Left lung (tissue), 14 donors: ENCODE measurements at places on chromosomes 1 and 21.

DNA sequence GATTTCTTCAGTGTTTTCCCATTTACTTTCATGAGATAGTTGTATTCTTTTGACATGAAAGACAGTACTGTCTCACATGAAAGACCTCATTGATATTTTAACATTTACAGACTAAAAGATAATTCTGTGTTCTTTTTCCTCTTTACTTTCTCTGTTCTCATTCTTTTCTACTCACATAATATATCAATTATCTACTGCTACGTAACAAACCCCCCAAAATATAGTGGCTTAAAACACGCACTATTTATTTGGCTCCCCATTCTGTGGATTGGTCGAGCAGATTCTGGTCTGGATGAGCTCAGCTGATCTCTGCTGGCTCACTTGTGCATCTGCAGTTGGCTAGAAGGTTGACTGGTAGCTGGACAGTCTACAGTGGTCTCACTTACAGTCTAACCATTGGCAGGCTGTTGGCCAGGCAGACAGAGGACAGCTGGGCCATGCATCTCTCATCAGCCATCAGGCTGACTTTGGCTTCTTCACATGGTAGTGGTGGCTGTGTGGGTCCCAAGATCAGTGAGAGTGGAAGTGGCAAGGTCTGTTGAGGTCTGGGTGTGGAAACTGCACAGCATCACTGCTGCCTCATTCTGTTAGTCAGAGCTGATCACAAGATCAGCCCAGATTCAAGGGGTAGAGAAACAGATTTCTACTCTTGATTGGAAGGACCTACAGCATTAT is 63.2 kb downstream of the MPZL1 start:
- no peak for DNase-seq

DNA sequence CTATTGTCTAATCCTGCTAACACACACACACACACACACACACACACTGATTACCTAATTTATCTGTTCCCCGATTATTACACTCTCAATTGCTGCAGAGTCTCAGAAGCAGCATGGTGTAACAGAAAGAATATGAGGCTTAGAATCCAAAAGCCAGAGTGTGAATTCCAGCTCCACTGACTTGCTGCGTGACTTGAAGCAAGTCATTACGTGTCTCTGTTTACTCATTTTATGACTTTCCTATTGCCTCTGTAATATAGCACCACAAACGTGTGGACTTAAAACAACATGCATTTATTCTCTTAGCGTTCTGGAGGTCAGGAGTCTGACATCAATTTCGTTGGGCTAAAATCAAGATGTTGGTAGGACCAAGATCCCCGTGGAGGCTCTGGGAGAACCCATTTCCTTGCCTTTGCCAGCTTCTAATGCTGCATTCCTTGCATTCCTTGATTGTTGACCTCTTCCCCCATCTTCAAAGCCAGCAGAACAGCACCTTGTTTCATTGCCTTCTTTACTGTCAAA is 55.9 kb upstream of the ATP5PO start:
- no peak for DNase-seq

DNA sequence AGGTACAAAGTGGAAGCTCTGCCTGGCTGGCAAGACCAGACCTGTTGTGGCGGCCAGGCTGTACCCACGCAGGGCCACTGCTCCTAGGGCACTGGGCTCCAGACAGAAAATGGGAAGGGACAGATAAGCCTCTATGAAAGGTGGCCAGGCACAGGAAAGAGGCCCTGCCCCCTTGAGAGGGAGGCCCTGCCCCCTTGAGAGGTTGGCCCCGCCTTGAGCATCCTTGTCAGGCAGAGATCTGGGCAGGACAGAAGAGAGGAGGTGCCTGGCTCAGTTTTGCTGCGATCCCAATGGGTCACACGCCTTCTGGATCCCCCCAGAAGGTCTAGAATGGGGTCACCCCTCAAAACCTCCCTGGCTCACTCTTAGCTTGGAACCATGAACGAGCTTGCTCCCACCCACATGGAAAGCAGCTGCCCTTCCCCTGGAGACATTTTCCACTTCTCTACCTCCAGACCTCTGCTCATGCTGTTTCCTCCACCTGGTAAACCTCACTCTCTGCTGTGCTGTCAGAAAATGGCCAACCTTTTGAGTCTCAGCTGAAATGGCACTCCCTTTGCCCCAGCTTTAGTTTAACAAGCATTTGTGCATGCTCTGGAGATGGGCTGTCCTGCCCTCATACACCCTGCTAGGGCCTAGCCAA is 17.5 kb upstream of the ECE1 start:
- DNase-seq = no peak

- peak; percentile 67 for DNase-seq
Measured at GRCh38 chr21:31543191-31543590, 116.3 kb upstream of the SOD1 start.

GRCh38 chr1:183302452-183303322 is 115.5 kb downstream of the NMNAT2 start:
- no peak for DNase-seq

- no peak for DNase-seq
Measured at GRCh38 chr1:221766210-221766609, 24.3 kb upstream of the DUSP10 start.

DNA sequence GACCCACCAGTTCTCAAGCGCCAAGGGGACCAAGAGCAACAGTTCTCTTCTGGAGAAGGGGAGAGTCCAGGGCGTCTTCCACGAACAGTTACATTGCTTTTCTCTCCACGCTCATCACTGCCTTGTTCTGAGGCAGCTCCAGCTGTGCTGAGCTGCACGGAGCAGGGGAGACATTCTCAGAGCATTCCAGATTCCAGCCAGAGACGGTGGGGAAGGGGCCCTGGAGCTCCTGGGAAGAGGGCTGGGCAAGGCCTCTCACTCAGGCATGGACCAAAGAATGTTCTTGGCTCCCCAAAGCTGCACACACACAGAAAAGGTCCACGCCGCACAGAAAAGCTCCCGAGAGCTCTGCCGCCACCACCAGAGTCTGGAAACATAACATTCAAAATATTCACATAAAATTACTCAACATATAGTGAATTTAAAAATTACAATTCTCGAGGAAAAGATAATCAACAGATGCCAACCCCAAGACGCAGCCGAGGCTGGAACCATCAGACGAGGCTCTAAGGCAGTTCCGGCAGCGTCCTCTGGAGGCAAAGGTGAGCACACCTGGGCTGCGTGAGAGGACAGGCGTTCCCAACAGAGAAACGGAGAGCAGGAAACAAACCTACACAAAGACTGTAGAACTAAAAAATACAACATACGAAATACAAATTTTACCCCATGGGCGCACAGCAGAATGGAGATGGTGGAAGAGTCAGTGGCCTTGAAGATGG is 40.5 kb downstream of the UBE2G2 start:
- no peak for DNase-seq

GRCh38 chr1:216665406-216665805 is 57.8 kb downstream of the ESRRG start:
- no peak for DNase-seq

DNA sequence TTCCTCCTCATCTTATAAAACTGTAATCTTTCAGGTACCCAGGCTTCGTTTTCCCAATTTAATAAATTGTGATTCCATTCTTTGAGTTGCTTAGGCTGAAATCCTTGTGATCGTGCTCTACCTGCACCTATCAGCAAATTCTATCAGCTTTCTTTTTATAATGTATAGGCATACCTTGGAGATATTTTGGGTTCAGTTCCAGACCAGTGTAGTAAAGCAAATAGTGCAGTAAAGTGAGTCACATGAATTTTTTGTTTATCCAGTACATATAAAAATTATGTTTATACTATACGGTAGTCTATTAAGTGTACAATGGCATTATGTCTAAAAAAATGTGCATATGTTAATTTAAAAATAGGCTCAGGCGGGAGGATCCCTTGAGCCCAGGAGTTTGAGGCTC is 5.5 kb downstream of the SWT1 start:
- no peak for DNase-seq

DNA sequence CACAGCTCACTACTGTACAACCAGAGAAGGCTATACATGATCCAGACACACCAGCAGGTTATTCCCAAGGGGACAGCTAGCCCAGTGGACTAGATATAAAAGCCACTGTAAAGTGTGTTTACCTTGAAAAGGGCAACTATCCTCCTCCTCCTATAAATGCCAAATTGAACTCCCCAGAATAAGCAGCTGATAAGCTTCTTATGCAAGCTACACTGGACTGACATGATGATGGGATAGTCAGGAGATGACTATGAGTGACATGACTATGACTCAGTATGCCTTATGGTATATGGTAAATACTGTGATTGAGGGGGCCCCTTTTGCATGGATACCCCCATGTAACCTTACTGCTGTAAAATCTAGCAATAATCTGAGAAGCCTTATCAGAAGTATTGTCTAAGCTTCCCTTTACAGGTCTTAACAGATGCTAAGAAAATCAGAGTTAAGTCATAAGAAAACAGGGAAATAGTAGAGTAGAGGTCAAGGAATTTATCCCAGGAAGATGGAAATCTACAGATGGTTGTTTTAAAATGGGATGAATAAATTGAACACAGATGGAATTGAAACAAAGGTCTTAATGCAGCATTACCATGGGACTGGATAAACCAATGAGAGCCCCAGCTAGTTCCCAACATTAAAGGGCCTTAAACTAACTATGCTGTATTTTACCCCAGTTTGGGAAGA is 55.8 kb downstream of the TRIM33 start:
- DNase-seq = no peak

GRCh38 chr1:11285883-11286734 is 13.1 kb downstream of the UBIAD1 start:
- DNase-seq = no peak

GRCh38 chr1:208942394-208943130 is 641.0 kb upstream of the CAMK1G start:
- DNase-seq = no peak

DNA sequence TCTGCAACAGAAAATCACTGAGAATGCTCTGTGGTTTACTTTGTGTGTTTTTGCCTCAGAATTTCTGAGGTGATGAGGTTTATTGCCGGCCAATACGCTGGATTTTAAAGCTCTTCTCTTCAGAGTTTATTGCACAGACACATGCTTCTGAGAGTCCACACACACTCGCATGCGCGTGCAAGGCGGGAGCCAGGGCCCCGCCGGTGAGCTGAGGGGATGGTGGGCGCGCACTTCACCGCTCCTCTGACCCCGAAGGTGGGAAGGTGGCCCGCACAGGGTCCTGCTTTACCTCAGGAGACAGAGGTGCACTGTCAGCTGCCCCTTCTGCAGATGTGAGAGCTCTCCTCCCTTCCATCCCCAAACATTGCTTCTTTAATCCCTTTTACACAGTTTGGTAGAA is 158.4 kb upstream of the MAGI3 start:
- no peak for DNase-seq

DNA sequence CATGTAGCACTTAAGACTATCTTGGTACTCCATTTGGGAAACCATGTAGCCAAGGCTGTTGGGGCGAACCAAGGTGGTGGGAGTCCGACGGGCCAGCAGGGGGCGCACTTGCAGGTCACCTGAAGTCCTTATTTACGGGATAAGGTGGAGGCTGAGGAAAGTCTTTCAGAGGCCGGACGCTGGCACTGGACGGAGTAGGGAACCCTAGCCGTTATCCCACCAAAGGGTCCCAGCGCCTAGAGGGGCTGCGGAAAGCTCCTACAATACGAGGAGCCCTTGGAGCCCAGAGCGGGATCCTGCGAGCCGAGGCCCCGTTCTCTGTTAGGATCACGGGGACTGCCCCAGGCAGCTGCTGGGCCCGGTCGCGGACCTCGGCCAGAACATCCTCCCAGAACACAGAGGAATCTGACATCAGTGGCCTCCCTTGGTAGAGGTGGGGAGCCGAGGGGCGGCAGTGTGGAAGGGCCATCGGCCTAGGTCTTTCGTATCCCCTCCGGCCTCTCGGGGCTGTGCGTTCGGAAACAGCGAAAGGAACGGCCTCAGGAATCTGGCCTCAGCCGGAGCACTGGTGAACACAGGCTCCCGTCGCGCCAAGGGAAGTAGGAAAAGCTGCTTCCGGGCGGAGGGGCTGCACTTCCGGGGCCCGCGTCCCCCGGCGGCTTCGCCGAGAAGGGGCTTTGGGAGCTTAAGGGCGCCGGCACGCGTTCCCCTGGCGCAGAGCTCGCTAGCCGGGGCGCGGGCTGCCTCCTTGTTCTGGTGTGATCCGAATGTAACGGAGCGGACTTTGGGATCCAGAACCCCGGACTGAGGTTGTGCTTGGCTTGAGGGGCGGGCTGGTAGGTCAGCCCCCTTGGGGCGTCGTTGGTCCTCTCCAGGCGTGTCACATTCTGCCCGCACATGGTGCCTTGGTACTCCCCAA is 29.9 kb upstream of the RPTN start:
- peak; percentile 78 for DNase-seq

GRCh38 chr1:43990271-43991199 is 864 bp upstream of the CCDC24 start:
- DNase-seq = no peak

GRCh38 chr1:196877964-196878363 is 9.9 kb upstream of the CFHR4 start:
- DNase-seq = peak; percentile 12

DNA sequence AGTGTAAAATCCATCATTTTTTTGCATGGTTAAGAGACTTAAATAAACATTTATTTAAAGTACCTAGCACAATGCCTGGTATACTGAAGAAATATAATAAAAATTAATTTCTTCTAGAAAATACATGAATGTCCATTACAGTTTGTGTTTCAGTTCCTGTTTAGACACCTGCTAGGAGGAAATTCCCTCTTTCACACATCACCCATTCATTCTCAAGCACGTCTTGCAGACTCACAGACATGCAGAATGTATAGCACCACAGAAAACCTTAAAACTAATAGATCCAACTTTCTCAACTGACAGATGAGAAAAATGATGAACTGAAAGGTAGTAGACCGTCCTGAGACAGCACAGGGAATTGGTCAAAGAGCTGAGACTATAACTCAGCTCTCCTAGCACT is 172.2 kb upstream of the C8B start:
- no peak for DNase-seq

- DNase-seq = no peak
Measured at GRCh38 chr1:207328908-207329440, 7.5 kb downstream of the CD55 start.

GRCh38 chr1:200037904-200038303 is 10.4 kb downstream of the NR5A2 start:
- no peak for DNase-seq

- DNase-seq = no peak
Measured at GRCh38 chr1:77024500-77024899, 157.2 kb downstream of the ST6GALNAC5 start.

DNA sequence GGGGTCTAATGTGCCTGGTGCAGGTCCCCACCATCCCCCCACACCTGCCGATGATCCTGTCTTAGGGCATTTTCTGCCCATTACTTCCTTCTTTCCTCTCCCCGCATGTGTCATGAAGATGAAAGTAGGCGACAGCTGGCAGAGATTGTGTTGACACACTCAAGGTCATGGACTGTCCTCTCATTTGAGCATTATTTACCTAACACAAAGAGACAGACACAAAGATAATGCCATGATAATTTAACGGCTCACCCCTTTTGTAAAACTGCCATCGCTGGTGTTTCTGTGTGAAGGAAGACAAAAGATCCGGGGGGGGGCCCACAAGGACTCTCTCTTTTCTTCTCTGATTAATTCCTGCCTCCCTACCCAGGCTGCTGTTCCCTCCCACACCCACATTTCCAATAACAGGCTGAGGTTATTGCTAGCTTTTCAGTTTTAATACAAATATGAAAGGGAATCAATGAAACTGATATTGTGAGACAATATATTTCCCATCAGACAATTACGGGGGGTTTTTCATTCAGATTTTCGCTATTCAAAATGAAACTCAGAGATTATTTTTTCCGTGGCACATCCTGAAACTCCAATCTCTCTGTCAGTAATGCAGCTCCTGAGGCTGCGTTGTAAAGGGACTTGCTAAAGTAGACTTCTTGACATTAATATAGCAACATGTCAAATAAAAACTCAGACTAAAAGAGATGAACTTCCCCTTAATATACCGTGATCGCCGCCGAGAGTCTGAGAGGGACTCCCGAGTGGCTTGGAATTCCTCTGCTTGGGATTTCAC is 561.1 kb downstream of the NPHP4 start:
- no peak for DNase-seq

- no peak for DNase-seq
Measured at GRCh38 chr1:53549781-53550180, 90.6 kb downstream of the DMRTB1 start.
